ENCODE measurements at places on chromosomes 2 and 18.

GRCh38 chr18:74689251-74689650 lies 91.6 kb downstream of the ZNF407 start:
- H3K27me3 ChIP-seq: no peaks in the 10 kb centered on the region
- no peak for DNase-seq
- no peaks in the 10 kb centered on the region for H3K4me1 ChIP-seq
- no peak overlapping the region for H3K27ac ChIP-seq
- no peak overlapping the region for H3K4me3 ChIP-seq

DNA sequence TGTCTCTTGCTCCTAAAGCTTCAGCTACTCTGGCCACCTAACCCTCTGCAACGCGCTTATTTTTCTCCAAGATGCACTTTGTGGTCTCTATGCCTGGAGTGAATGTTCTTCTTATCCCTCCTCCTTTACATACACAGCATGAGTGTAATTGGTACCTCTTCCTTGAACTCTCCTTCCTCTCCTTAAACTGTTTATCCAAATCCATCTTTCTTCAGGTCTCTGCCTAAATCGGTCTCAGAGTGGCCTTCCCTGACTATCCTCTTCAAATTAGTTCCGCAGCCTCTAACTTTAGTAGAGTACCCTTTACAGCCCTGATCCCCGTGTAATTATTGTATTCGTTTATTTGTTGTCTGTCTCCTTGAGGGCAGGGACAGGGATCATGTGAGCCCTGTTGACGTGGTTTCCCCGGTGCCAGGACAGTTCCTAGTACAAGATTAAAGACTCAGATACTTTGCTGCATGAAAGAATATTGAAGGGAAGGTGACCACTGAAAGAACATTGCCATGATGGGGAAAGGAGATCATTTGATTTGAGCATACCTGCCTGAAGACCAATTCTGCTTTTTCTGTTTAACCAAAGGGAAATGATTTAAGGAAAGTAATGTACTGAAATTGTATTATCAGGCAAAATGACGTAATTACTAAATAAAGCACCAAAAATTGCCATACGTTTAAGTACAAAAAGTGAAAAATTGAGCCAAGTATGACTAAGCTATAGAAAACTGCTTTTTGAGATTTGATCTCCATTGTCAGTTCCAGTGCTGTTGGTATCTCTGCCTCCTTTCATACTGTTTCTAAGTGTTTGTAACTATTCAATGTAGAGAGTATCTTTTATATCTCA lies 1.2 kb downstream of the CNOT9 start:
- peaks cover 45% of the 10 kb centered on the region for H3K4me1 ChIP-seq
- peak overlapping the region; percentile 97 for H3K4me3 ChIP-seq
- peak overlapping the region; percentile 99 for H3K27ac ChIP-seq
- peaks cover 59% of the 10 kb centered on the region for H3K36me3 ChIP-seq
- no peak for DNase-seq

DNA sequence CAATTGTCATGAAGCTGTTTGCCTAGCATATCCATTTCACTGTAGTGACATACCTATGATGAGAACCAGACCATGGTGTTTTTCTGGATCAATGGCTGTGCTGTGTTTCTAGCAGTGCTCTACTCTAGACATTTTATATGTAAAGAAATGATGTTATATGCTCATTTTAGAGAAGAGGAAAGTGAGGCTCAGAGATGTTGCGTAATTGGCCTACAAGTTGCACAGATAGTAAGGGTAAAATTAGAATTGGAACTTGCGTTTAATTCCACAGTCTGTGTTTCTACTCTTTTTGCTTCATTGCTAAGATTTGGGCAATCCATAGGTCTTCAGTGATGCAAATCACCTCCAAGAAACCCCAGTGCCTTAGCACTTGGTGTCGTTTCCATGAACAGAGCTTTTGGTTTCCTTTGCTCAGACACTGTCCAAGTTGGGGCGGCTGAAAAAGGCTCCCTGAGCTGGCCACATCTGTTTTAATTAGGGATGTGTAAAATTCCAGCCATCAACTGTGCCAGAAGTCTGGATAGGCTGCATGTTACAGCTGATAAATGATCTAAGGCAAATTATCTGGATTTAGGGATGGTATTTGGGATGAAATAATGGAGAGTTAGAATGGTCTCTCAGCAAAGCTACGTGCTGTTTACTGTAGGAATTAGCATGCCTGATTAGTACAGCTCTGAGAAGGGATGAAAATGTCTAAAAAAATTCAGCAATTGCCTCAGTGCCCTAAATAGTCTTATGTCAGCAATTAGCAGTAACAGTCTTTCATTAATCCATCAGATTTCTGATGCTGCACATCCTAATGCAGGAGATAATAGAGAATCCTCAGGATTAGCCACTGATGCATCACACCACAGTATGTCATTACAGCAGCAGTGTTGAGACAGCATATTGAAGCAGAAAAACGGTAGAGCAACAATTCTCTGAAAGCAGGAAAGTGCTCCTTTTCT lies 65.3 kb downstream of the PTPRM start:
- no peak overlapping the region for H3K27ac ChIP-seq
- H3K27me3 ChIP-seq: no peaks in the 10 kb centered on the region
- H3K36me3 ChIP-seq: no peaks in the 10 kb centered on the region
- H3K4me3 ChIP-seq: no peak overlapping the region

DNA sequence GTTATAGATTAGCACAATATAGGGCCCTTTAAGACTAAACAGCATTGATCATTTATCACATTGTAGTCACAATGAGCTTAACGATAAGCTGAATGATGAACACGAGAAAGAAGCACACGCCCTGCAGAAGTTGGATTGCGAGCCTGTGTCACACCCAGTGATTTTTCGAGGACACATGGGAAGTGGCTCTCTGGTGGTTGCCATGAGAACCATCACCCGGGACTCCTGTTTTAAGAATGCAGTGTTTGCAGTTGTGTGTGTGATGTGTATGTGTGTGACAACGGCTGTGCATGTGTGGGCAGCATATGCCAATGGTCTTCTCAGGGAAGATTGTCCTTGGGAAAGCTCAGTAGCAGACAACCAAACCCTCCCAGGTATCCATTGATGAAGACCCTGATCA lies 69.2 kb downstream of the PDCL3 start:
- H3K27ac ChIP-seq: no peak overlapping the region
- H3K36me3 ChIP-seq: no peaks in the 10 kb centered on the region
- H3K4me1 ChIP-seq: no peaks in the 10 kb centered on the region
- H3K27me3 ChIP-seq: peaks cover 13% of the 10 kb centered on the region
- H3K4me3 ChIP-seq: no peak overlapping the region

DNA sequence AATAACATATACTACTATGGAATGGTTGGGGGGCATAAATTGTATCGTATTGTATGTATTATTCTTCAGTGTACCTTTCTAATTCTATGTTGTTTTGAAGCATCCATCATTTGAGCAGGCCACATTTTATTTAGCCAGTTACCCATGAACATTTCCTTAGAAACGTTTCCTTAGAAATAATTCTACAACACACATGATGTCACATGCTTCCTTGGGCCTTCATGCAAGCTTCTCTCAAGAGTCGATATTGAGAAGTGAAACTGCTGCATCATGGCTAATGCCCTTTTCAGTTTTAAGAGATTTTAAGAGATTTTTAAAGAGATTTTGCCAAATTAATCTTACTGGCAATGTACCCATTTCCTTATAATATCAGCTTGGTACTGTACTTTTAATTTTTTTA lies 63.9 kb downstream of the ALPK2 start:
- no peaks in the 10 kb centered on the region for H3K27me3 ChIP-seq
- DNase-seq: no peak
- H3K36me3 ChIP-seq: no peaks in the 10 kb centered on the region
- H3K4me1 ChIP-seq: peaks cover 36% of the 10 kb centered on the region

- DNase-seq: no peak
- peaks cover 6% of the 10 kb centered on the region for H3K4me1 ChIP-seq
- no peak overlapping the region for H3K27ac ChIP-seq
- H3K36me3 ChIP-seq: no peaks in the 10 kb centered on the region
- H3K4me3 ChIP-seq: no peak overlapping the region
These were observed 118.9 kb upstream of the ARL4C start for GRCh38 chr2:234615643-234616356.

GRCh38 chr2:30422444-30423040 lies 24.5 kb upstream of the LCLAT1 start:
- H3K36me3 ChIP-seq: no peaks in the 10 kb centered on the region
- H3K4me3 ChIP-seq: peak overlapping the region; percentile 39
- H3K4me1 ChIP-seq: peaks cover 44% of the 10 kb centered on the region
- H3K27ac ChIP-seq: peak overlapping the region; percentile 82
- no peaks in the 10 kb centered on the region for H3K27me3 ChIP-seq
- no peak for DNase-seq

DNA sequence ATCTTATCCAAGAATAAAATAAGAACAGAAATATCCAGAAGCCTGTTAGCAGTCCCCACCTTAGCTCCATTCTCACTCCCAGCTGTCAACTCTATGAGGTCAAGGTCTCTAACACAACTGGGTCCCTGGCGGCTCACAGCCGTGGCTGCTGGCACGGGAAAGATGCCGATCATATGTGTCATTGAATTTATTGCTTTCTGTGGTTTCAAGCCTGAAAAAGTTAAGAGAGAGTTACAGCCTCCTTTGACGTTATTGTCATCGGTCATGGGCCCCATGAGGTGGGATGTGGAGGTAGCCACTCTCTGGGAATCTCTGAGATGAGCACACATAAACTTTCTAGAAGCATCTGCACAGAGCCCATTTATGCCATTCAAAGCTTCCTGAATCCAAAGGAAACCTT lies 28.7 kb upstream of the CABLES1 start:
- no peak for DNase-seq
- peaks cover 13% of the 10 kb centered on the region for H3K27me3 ChIP-seq
- no peaks in the 10 kb centered on the region for H3K36me3 ChIP-seq
- H3K4me3 ChIP-seq: no peak overlapping the region
- H3K27ac ChIP-seq: no peak overlapping the region
- H3K4me1 ChIP-seq: no peaks in the 10 kb centered on the region

DNA sequence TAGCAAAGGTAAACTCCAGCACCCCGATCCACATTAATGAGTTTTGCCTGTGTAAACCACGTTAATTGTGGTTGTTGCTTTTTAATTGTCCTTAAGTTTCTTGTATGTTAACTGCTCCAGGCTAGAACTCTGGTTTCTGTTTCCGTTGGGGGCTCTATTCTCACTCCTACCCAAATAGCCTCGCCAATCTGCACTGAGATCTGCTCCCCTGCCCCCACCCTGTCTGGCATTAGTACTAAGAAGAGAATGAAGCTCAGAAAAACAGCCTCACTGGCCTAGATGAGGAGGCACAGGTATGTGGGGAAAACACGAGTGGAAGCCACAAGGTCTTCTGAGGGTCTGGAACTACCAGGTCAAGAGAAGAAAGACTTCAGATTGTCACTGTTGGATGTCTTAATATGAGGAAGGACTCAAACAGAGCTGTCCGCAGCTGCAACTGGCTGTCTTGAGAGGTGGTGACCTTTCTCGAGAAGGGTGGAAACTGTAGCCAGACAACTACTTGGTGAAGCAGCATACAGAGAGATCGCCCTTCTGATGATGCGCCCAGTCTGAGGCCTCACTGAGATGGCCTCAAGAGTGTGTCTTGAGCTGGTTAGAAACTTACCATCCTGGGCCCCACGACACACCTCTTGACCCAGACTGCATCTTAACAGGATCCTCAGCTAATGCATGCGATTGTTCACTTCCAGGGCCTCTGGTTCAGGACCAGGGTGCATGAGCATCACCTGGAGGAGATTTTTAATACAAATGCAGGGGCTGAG lies 73.1 kb downstream of the TGOLN2 start:
- H3K4me1 ChIP-seq: no peaks in the 10 kb centered on the region
- H3K27ac ChIP-seq: no peak overlapping the region
- peaks cover 11% of the 10 kb centered on the region for H3K27me3 ChIP-seq
- H3K4me3 ChIP-seq: no peak overlapping the region
- H3K36me3 ChIP-seq: no peaks in the 10 kb centered on the region

- no peak for DNase-seq
- H3K36me3 ChIP-seq: no peaks in the 10 kb centered on the region
- no peak overlapping the region for H3K4me3 ChIP-seq
These were observed 1077.1 kb upstream of the ZEB2 start for GRCh38 chr2:145597006-145597405.

- H3K4me3 ChIP-seq: no peak overlapping the region
- no peaks in the 10 kb centered on the region for H3K27me3 ChIP-seq
- H3K27ac ChIP-seq: no peak overlapping the region
- H3K4me1 ChIP-seq: no peaks in the 10 kb centered on the region
- DNase-seq: no peak
These were observed 179.3 kb downstream of the FIGN start for GRCh38 chr2:163556511-163556910.

DNA sequence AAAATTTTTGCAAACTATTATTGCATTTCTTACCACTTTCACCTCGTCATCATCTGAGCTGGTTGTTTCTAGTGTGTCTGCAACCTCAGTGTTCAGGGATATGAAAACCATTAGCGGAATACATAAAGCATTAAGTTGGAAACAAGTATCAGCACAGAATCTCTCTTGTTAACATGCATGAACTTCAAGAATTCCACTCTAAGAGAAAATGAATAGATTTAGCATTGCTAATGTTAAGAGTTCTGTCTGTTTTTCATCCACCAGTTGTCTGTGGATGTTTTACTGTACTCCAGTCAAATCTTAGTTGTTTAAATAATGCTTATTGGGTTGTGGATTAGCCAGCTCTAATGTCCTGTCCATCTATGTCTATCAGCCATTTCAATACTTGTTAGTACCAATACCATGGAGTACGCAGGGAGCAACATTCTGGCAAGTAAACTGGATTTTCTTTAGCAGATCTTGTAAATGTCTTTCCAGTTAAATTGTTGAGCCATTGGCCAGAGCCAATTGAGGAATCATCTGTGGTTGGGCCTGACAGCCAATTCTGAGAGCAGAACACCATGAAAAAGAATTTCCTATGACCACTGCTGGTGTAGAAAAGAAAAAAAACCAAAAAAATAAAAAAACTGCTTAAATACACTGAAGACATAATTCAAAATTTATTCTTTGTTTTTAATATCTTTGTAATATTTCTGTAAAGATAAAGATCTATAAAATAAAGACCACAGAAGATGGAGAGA lies 82.5 kb downstream of the SLC8A1 start:
- H3K4me1 ChIP-seq: peaks cover 6% of the 10 kb centered on the region
- no peak overlapping the region for H3K4me3 ChIP-seq
- no peaks in the 10 kb centered on the region for H3K36me3 ChIP-seq
- no peak overlapping the region for H3K27ac ChIP-seq

DNA sequence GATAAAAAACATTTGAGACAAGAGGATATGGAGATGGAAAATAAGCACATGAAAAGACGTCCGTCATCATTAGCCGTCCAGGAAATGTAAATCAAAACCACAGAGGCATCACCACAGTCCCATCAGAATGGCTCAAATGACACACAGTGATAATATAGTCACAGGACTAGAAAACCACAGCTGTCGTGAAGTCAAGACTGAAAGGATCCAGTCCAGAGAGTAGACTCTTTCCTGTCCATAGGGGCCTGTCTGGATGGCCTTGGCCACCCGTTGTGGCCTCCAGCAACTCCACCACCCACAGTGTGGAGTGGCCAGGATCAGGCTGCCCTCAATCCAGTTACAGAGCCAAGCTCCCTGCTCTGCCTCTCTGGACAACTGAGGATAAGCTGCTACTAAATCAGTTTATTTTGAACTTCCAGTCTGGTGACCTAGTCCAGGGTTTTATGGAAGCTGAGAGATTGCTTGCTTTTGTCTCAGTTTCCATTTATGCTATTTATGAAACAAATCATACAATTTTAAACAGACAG lies 60.4 kb downstream of the RHOB start:
- no peak for DNase-seq
- no peak overlapping the region for H3K27ac ChIP-seq
- no peaks in the 10 kb centered on the region for H3K4me1 ChIP-seq
- H3K36me3 ChIP-seq: no peaks in the 10 kb centered on the region
- H3K27me3 ChIP-seq: peaks cover 2% of the 10 kb centered on the region
- no peak overlapping the region for H3K4me3 ChIP-seq
